ENCODE measurements at places on chromosomes 3 and 15.

- no peak for DNase-seq
Measured at GRCh38 chr15:47473106-47473725, 244.1 kb upstream of the SEMA6D start.

DNA sequence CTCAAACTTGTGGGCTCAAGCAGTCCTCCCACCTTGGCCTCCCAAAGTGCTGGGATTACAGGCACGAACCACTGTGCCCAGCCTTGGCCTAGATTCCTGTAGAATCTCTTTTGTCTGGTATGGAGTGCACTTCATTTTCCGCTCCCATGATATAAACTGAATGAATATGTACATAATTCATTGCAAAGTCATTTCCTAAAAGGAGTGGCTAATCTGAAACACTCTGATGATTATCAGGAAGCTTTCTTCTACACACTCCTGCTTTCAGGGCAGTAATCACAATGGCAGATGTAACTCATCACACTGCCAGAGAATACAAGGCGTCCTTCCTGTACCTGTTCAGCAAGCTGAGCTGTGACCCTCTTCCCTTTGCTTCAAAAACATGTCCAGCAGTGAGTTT, 28.6 kb downstream of the RLBP1 start:
- no peak for DNase-seq

DNA sequence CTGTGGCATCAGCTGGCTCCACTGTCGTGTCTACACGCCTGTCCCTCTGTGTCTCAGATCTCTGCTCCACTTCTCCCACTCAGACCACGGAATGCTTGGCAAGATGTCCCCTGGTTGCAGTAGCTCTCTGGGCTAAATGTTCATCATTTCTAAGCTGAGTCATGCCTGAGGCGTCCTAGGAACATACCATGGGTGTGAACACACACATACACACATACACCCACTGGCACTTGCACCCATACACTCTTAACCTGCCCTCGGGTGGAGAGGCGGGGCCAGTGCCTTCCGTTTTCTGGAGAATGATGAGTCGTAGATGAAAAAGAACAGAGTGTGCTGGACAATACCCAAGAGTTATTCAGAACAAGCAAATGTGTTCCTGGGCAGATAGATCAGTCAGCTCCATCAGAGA, 72.4 kb downstream of the SENP2 start:
- DNase-seq: no peak

- no peak for DNase-seq
Measured at GRCh38 chr15:38263996-38264395, 11.4 kb downstream of the SPRED1 start.

GRCh38 chr3:114585687-114586086, 291.9 kb downstream of the TIGIT start:
- no peak for DNase-seq

GRCh38 chr15:93488296-93488713, 399.3 kb upstream of the RGMA start:
- DNase-seq: no peak

DNA sequence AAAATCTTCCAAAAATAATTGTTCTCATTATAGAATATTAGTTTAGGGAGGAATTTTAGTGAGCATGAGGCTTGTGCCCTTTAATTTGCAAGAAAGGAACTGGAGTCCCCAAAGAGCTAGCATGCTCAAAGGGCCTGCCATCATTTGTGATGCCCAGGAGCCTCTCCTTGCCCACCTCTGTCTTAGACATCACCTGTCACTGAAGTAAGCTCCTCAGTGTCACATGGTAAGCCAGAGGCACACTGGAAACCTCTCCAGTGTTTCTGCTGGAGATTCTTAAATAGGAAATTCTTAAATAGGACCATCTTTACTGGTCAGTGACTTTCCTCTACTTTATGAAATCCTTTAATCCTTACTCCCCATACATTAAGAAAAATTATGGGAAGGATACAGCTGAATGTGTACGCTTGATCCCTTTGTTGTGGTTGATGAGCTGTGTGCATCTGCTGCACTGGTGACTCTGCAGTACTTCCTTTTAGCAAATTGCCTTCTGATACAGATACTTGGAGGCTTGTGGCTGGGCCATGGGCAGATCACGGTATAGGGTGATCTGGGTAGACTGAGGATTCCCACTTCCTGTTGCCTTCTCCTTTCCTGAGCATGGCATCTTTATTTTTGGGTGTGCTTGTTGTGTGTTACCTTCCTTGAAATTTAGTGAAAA, 197.4 kb downstream of the KLHL25 start:
- DNase-seq: peak; percentile 24

- DNase-seq: no peak
Measured at GRCh38 chr3:13712682-13713180, 163.8 kb downstream of the FBLN2 start.

GRCh38 chr3:133970916-133971315, 58.8 kb downstream of the SLCO2A1 start:
- no peak for DNase-seq

DNA sequence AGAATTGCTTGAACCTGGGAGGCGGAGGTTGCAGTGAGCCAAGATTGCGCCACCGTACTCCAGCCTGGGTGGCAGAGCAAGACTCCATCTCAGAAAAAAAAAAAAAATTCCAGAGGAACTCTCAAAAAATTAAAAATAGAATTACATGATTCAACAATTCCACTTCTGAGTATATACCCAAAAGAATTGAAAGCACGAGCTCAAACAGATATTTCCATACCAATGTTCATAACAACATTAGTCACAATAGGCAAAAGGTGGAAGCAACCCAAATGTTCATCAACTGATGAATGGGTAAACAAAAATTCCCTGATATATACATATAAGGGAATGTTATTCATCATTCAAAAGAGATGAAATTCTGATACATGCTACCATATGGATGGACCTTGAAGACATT, 16.9 kb upstream of the MORF4L1 start:
- no peak for DNase-seq

DNA sequence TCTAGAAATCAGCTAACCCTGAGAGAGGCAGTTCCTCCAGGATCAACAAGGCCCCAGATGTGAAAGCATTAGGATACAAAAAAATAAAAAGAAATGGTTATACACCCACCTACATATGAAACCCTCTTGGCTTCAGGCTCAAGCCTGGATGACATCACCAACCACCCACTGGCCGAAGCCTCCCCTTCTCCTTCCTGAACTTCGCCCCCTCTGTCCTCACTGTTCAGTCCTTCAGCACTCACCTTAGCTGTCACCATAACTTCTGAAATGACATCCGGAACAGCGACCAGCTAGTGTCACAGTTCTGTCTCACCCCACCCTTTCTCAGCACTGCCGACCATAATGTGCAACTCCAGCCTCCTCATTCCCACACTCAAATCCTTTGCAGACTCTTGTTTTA, 98.7 kb downstream of the PLCH1 start:
- no peak for DNase-seq

- DNase-seq: no peak
Measured at GRCh38 chr15:98455904-98456303, 192.4 kb upstream of the IGF1R start.

All from CD8-positive, alpha-beta T cell (primary cell).